ENCODE measurements at places on chromosomes 3 and 15.

GRCh38 chr15:56804938-56805337 lies 71.6 kb upstream of the ZNF280D start:
- DNase-seq: no peak

- no peak for DNase-seq
Measured at GRCh38 chr15:55820043-55820442, 77.1 kb upstream of the PRTG start.

DNA sequence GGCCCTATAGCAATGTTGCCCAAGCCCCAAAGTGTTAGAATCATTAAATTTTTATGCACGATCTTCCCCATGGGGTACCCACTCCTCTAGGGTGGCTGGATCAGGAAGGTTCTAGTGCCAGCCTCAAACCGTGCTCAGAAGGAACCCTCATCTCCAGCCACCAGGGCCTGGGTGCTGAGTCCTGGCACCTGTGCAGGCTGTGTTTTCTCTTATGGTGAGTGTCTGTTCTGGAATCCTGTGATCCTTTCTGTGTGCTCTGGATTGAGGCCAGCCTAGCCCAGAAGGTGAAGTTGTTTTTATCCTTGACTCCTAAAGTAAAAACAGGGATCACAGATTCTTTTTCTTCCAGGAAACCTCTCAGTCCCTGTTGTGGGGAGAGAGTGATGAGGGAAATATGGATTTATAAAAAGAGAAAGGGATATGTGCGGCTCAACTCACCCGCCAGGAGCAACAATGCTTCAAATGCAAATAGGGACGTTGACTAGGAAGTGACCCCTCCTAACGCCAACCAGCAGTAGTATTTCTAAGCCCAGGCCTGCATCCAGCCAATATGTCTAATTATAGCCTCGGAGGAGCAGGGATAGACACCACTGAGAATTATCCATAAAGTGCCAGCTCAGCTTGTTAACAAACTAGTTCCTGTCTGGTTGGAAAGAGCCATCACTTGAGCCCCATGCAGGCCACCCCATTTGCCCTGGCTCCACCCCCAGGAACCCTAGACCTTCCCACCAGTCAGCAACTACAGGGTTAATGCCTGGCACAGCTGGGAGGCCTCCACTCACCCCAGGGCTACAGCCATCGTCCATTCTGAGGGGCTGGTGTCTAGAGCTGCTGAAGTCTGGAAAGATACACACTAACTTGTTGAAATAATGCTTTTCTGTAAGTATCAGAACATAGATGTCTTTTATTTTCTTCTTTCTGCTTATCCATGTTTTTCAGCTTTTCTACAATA lies 513.5 kb upstream of the PROK2 start:
- no peak for DNase-seq

- DNase-seq: no peak
Measured at GRCh38 chr3:85783291-85783690, 824.5 kb downstream of the CADM2 start.

- DNase-seq: peak; percentile 20
Measured at GRCh38 chr15:90266061-90266431, 574 bp downstream of the NGRN start.

DNA sequence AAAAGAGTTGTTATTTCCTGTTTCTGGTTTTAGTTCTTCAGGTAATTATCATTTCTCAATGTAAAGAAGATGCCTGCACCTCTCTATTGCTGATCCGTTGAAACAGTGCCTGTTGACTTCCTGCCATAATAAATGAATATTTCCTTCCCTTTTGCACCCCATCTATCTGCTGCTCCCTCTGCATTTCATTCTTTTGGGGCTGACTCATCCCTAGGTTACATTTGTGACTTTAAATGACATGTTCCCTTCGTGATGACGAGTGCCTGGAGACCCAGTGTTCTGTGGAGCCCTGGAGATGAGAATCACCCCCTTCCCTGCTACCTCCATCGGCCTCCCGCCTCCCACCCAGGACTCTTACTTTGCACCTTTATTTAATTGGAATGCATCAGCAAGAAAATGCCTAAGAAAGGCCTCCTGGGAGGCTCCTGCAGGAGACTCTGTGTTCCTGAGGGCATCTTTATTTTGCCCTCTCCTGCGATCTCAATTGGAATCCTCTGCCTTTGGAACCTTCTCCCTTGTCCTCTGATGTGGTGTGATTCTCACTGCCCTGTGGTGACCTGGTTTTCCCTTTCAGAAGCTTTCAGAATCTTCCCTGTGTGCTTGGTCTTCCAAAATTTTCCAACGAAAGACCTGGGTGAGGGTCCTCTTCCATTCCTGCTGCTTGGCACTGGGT lies 13.7 kb downstream of the LRRK1 start:
- no peak for DNase-seq

DNA sequence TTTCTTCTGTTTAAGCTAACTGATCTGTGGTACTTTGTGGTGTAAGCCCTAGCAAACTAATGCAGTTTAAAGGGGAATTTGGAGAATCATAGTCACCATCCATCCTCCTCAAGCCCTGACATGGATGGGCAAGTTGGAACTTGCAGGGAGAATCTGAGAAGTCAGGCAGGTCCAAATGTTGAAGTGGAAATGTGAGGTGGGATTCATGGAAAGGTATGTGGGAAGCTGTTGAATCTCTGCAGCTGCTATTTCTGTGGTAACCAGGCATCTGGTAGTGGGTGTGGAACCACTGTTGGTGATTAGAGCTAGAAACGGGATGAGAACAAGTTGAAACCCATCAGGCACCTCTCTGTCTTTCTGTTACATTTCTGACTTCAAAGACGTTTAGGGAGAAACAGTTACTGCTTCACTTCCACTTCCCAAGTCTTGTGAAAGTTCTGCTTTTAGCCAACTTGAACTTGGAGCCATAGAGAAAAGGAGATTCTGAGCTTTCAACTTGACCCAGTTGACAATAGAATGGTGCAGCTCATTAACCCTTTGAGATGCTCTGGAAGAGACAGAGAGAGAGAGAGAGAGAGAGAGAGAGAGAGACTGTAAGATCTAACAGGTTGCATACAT lies 38.1 kb upstream of the NMNAT3 start:
- no peak for DNase-seq

DNA sequence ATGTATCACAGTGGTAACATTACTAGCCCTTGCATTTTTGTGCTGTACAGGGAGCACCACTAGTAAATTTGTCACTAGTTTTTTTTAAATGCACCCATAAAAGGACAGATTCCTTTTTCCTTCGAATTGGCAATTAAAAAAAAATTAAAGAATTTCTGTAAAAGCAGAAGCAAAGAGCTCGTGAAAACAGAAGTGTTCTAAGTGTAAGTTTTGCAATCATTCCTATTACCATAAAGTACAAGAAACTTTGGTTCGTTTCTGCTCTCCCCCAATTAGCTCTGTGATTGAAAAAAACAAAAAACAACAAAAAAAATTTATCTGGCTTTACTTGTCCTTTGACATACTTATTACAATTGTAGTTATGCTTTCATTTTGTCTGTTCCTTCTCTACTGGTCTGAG lies 5.3 kb downstream of the SERP1 start:
- no peak for DNase-seq

GRCh38 chr3:182668974-182669373 lies 124.3 kb upstream of the ATP11B start:
- no peak for DNase-seq

DNA sequence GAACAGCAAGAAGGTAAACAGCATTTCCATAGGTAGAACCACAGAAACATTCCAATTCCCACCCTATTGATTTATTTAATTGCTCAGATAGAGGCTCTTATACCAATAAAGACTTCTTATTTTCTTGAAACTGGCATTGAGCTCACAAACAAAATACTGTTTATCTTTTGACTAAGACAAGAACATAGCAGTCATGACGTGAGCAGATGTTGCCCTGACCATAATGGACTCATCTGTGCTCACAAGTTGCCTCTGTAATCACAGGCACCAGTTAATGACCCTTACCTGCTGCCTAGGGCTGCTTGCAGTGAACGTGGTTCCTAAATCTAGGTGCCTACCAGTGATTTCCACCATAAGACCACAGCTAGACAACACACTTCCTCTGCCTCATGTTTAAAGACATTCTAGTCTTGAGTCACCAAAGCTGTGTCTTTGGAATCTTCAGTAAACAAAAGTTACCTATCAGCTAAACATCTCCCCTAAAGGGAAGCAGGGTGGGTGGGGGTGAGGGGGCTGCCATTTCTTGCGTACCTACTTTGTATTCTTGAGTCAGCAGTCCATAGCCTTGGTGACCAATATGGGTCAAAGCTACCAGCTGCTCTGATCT lies 2.1 kb downstream of the FYCO1 start:
- DNase-seq: no peak

GRCh38 chr3:71651625-71652024 lies 68.1 kb upstream of the FOXP1 start:
- no peak for DNase-seq

DNA sequence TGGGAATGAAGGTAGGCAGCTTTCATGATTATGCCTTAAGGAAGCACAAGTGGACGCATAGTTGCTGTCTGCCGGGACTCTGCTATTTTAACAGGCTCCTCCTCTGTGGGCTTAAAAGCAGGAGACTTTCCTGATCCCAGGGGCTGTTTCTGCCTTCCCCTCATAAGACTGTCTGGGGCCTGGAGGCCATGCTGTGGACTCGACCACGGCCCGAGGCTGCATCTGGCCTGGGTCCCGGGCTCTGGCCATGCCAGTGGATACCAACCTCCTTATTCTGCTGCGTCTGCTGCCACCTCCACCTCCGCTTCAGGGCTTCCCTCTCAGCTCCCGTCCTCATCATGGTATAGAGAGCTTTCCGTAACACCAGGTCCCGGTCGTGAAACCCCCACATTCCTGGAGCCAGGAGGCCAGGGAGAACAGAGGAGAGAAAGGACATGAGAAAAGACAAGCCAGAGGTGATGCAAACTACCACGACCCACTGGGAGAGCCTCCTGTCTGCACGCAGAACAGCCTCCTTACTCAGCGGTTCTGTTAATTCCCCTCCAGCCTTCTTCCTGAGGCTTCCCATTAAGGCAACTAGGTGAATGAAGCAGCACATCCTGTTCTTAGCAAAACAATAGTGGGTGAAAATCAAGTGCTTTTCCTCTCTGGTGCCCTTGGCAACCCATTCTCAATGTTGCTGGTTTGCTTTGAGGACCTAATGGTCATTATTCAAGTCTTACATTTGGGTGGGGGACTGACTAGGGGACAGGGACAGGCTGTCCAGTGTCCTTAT lies 200.5 kb downstream of the KLF13 start:
- no peak for DNase-seq

DNA sequence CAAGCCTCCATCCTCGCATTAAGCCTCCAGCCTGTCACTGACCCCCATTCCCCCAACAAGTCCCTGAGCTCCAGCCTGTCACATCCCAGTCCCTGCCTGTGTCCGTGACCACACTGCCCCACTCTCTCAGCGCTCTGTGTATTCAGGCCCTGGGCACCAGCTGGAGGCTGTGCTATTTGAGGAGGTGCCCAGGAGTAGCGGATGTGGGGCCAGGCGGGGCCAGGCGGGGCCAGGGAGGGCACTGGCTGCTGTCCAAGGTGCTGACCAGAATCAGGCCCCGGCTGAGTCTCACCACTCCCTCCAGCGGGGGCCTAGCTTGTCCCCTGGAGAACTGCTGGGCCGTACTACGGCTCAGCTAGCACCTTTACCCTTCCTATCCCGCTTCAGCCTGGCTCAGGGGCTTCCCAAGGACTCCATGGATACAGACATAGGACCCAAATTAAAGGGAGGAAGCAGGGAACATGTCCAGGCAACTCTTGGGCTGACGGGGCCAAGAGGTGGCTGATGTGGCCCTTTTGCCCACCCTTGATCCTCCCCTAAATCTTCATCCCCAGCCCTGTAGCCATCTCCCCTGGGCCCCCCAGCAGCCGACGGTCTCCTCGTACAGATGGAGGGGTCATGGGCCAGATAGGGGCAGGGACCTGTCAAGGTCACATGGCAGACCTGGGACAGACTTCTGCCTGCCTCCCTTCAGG lies 1.1 kb downstream of the HHATL start:
- DNase-seq: peak; percentile 20

DNA sequence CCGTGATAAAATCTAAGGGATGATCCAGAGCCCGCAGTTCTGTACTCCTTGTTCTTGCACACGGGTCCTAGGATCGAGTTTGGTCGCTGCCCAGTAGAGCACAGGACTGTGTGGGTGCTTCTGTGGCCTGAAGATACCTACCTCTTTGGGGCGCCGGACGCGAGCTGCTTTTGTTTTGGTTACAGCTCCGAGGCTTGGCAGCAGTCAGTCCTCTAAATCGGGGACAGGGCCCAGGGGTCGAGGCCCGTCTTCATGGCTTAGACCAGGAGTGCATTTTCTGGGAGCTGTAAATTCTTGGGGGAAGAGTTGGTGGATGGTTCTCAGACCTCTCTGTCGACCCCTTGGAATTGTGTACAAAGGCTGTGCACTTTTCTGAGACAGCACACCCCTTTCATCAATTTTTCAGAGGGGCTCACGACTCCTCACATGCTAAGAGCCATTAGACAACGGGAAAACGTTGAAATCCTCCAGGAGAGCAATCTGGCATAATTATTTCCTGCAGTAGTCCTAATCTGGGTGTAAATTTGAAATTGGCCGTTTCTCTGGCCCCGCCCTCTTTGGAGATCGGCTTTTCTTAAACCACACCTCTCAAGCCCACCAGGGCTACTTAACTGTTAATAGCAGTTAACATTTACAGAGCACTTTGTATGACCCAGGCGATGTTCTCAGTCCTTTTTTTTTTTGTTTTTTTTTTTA lies 928 bp downstream of the CEP97 start:
- DNase-seq: peak; percentile 7

GRCh38 chr15:27027229-27027628 lies 56.2 kb downstream of the GABRG3 start:
- no peak for DNase-seq

GRCh38 chr15:65287520-65287855 lies 805 bp upstream of the PARP16 start:
- no peak for DNase-seq

GRCh38 chr15:60326343-60326742 lies 71.4 kb downstream of the ANXA2 start:
- DNase-seq: no peak

- DNase-seq: no peak
Measured at GRCh38 chr3:40166997-40167396, 142.5 kb upstream of the EIF1B start.

- DNase-seq: no peak
Measured at GRCh38 chr3:26960382-26960781, 337.8 kb downstream of the LRRC3B start.

DNA sequence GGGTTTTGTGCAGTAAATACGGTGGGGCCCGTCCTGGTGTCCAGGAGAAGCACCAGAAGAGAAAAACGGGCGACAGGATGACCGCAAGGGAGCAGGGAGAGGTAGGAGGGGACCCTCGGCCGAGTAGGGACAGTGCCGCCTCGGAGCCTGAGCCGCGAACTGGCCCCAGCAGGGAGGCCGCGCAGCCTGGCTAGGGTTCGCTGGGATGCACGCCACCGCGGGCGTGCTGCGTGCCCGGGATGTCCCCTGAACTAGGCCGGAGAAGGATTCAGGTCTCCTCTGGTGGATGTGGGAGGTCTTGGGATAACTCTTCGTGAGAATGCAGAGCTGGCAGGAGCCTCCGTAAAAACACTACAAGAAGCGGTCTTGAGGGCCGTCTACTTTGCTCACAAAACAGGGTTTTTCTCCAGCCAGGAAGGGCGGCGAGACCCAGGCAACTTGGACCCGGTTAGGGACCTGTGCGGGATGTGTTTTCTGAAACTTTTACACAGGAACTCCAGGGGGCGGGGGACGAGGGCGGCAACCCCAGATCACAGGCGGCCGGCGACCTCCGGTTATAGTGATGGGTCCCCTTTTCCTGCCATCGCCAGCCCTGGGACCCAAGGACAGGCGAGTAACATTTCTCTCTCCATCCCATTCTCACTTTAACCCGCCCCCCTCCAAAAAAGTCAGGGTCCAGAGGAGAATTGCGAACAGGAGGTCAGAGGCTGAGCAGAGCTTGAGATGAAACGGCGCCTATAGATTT lies 35.5 kb downstream of the NR2F2 start:
- no peak for DNase-seq

GRCh38 chr3:69142090-69142489 lies 19.7 kb upstream of the LMOD3 start:
- no peak for DNase-seq

- DNase-seq: no peak
Measured at GRCh38 chr15:73171711-73172110, 119.4 kb downstream of the NEO1 start.

Measured in activated T-helper 9 cell treated with anti-CD3 and anti-CD28 coated beads, Interleukin-2, amount 50 U/mL, for 16 hours (primary cell).